ENCODE measurements at places on chromosomes 3 and 15. TPM values are rescaled to one million over a fixed set of nuclear protein-coding genes. Genes with fewer than 3 reads are reported as not detected.

- H3K4me3 ChIP-seq: no peak overlapping the region
- H3K36me3 ChIP-seq: no peaks in the 10 kb centered on the region
- no peak for DNase-seq
- no peaks in the 10 kb centered on the region for H3K4me1 ChIP-seq
- H3K27ac ChIP-seq: no peak overlapping the region
Measured at GRCh38 chr3:176969506-176969905, 227.8 kb downstream of the TBL1XR1 start.

- H3K4me3 ChIP-seq: no peak overlapping the region
- no peaks in the 10 kb centered on the region for H3K36me3 ChIP-seq
- H3K27ac ChIP-seq: no peak overlapping the region
- DNase-seq: peak; percentile 70
- H3K4me1 ChIP-seq: peaks cover 5% of the 10 kb centered on the region
Measured at GRCh38 chr3:131795390-131796090, 239.3 kb downstream of the CPNE4 start.

The PTX3 gene
- total RNA-seq: 4.6 TPM

The LMLN gene
- 1.4 TPM for total RNA-seq

DNA sequence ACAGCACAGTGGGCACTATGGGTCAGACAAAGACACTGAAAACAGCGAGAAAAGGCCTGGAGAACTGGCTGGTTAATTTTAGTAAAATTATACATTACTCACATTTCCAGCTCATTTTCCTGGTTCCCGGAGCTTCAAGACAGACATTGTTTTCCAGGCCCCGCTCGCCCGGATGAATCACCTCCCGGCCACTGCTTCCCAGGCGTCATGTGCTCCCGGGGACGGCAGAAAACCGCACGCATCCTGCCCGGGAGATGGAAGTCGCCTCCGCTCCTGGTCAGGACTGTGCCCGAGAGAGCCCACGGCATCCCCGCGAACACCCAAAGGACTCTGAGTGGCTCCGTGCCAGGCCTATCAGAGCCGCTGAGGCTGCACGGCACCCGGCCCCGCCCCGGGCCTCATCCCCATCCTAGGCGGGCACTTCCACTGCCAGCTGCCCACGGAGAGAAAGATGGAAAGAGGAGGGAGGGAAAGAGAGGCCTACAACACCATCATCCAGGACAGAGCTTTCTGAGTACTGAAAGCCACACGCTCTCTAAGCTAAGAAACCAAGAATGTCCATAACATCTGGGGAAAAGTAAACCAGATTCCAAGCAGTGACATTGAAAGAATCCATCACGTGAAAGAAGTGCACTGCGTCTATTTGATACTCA is 75.1 kb downstream of the VGLL4 start:
- peak overlapping the region; percentile 85 for H3K27ac ChIP-seq
- peak; percentile 64 for DNase-seq
- H3K4me3 ChIP-seq: no peak overlapping the region
- H3K36me3 ChIP-seq: peaks cover 29% of the 10 kb centered on the region

- peak; percentile 69 for DNase-seq
- no peak overlapping the region for H3K27ac ChIP-seq
- H3K4me1 ChIP-seq: peaks cover 21% of the 10 kb centered on the region
- no peak overlapping the region for H3K4me3 ChIP-seq
Measured at GRCh38 chr15:88657326-88658069, 18.7 kb downstream of the ISG20 start.

DNA sequence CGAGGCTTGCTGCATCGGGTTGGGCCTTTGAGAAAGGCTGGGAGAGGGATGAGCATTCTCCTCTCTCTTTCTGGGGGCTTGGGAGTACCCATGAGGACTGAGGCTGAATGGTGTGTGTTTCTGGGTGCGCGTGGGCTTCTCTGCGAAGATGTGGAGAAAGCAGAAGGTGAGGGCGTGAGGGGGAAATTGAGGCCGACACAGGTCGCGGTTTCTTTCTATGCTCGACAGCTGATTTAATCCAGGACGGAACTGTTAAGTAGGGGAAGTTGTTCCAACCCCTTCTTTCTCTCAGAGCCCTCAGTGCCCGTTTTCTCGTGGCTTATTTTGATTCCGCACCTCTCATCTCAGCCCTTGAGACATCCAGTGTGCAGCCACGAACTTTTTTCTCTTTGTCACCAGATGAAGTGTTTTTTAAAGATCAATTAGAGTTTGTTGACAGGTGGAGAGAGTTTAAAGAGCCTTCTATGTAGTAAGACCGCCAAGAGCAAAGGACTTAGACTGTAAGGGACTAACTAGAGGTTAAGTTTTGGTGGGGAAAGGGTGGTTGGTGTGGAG is 711 bp downstream of the STARD9 start:
- no peak for DNase-seq
- H3K36me3 ChIP-seq: no peaks in the 10 kb centered on the region
- H3K27me3 ChIP-seq: no peaks in the 10 kb centered on the region

The DGKG gene
- total RNA-seq: 13.4 TPM

- no peak overlapping the region for H3K4me3 ChIP-seq
- no peak overlapping the region for H3K27ac ChIP-seq
- DNase-seq: no peak
- H3K4me1 ChIP-seq: no peaks in the 10 kb centered on the region
Measured at GRCh38 chr3:38370861-38371260, 24.3 kb downstream of the XYLB start.

The PCSK6 gene
- total RNA-seq: 2.9 TPM

The ARL6IP5 gene
- total RNA-seq: 74.2 TPM

The COL7A1 gene
- 1.8 TPM for total RNA-seq

DNA sequence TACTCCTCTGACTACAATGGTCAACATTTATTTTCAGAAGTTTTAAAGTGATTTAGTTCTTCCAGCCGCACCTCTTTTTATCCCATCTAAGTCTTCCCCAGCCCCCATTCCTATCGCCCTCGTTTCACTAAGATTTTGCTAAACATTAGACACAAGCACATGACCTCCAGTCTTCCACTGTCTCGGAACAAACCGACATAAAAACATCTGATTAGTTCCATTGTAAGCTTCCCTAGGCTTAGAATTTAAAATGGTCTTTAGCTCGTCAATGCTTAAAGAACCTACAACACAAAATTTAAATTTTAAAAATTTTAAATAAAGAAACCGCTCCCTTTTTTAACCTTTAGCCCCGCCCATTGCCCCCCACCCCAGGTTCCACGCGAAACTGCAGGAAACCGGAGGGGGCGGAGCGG is 284 bp upstream of the TSC22D2 start:
- H3K4me1 ChIP-seq: peaks cover 24% of the 10 kb centered on the region
- no peaks in the 10 kb centered on the region for H3K36me3 ChIP-seq
- no peak for DNase-seq

GRCh38 chr3:3771567-3771966 is 27.7 kb upstream of the LRRN1 start:
- DNase-seq: peak; percentile 58
- no peaks in the 10 kb centered on the region for H3K4me1 ChIP-seq
- H3K27ac ChIP-seq: no peak overlapping the region
- peaks cover 9% of the 10 kb centered on the region for H3K36me3 ChIP-seq

- DNase-seq: no peak
- no peaks in the 10 kb centered on the region for H3K36me3 ChIP-seq
- no peaks in the 10 kb centered on the region for H3K4me1 ChIP-seq
- no peaks in the 10 kb centered on the region for H3K27me3 ChIP-seq
- H3K4me3 ChIP-seq: no peak overlapping the region
- H3K27ac ChIP-seq: no peak overlapping the region
Measured at GRCh38 chr3:131705099-131705498, 202.3 kb upstream of the MRPL3 start.

GRCh38 chr3:147159141-147159540 is 247.2 kb downstream of the ZIC4 start:
- no peak overlapping the region for H3K4me3 ChIP-seq
- H3K27ac ChIP-seq: no peak overlapping the region
- no peaks in the 10 kb centered on the region for H3K27me3 ChIP-seq
- DNase-seq: no peak
- no peaks in the 10 kb centered on the region for H3K4me1 ChIP-seq

DNA sequence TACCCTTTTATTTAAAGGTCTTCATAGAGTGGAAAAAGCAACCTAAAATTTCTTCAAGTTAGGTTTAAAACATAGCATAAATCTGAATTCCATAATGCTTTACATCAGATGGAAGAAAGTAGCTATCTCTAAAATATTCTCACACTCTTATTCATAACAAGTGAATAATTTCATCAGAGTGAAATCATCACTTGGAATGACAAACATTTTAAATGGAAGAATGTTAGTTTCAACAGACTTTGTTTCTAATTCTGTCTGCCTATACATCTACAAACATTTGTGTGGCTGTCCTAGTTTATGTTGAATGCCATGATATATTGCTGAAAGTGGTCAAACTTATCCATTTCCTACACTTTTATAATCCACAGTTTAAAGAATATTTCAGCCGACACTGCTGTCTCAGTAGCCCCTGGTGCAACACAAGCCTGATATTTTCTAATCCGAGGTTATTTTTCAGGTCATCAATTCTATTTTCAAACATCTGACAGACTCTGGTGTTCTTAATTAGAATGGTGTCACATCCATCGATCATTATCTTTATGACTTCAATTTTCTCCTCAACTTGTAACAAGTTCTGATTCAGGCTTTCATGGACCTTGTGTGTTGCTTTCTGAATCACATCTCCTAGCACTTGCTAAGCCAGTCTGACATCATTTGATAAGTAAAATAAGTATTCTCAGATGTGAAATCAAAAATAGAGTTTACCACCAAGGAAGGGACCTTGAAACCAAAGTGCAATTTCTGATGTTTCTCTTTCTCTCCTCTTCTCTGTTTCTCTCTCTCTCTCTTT is 17.1 kb upstream of the CNTN3 start:
- no peak overlapping the region for H3K4me3 ChIP-seq
- no peaks in the 10 kb centered on the region for H3K36me3 ChIP-seq
- H3K27ac ChIP-seq: no peak overlapping the region
- no peaks in the 10 kb centered on the region for H3K4me1 ChIP-seq
- H3K27me3 ChIP-seq: no peaks in the 10 kb centered on the region

- H3K4me3 ChIP-seq: peak within 1 kb of the TSS; percentile 81
- H3K36me3 ChIP-seq: no peaks in the 10 kb centered on the region
- H3K27me3 ChIP-seq: no peaks in the 10 kb centered on the region
- DNase-seq: peak; percentile 64
Measured at GRCh38 chr3:13420045-13420830, at the start of gene NUP210. TSS of gene NUP210 (minus strand) at chr3:13420322. CDS start at chr3:13420226, 96 bp downstream.

DNA sequence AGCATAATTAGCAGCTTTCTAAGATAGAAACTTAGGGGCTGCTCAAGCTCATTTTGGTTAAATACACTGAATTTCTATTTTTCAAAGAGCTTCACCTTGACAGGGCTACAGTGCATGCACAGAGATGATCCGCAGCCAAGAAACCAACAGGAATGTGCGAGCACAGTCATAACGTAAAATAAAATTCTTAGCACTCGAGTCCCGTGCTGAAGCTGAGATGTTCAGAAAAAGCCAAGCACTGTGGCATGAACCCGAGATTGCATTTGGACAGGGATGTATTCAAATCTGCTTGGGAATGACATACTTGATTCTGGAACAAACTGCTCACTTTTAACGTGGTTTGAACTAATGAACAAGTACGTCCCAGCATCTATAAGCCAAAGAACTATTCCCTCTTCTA is 340.3 kb downstream of the FOXP1 start:
- H3K4me3 ChIP-seq: peak overlapping the region; percentile 29
- H3K4me1 ChIP-seq: peaks cover 72% of the 10 kb centered on the region
- no peak for DNase-seq

GRCh38 chr3:160008961-160009360 is 20.3 kb downstream of the IL12A start:
- H3K27ac ChIP-seq: no peak overlapping the region
- H3K4me3 ChIP-seq: no peak overlapping the region
- no peaks in the 10 kb centered on the region for H3K4me1 ChIP-seq
- H3K36me3 ChIP-seq: no peaks in the 10 kb centered on the region
- no peaks in the 10 kb centered on the region for H3K27me3 ChIP-seq
- DNase-seq: no peak

DNA sequence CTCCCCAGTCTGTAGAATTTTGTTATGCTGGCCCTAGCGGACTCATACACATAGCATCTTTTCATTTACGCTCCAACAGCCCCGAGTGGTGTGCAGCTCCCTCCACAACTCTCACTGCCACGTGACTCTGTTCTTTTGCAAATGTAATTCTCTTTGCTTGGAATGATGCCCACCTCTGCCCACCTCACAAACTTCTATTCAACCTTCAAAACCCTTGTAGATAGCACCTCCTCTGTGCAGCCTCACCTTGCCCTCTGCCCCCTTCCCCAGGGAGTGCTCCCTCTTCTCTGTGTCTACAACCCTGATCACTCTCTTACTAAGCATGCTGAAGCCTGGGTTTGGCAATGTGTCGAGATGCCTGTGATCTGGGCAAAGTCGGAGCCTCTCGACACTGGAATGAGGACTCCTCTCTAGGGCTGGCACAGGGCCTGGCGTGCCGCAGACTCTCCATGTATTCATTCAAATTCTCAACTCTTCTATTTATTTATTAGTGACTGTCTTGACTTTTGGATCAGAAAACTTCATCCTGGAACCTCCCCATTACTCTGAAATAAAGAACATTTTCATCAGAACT is 73.5 kb downstream of the MGLL start:
- peaks cover 54% of the 10 kb centered on the region for H3K4me1 ChIP-seq
- no peak overlapping the region for H3K4me3 ChIP-seq
- H3K36me3 ChIP-seq: no peaks in the 10 kb centered on the region
- no peaks in the 10 kb centered on the region for H3K27me3 ChIP-seq
- DNase-seq: no peak

GRCh38 chr3:168951884-168952283 is 711.6 kb downstream of the MECOM start:
- no peak overlapping the region for H3K27ac ChIP-seq
- no peak for DNase-seq
- no peaks in the 10 kb centered on the region for H3K27me3 ChIP-seq
- H3K4me3 ChIP-seq: no peak overlapping the region

- no peak for DNase-seq
- H3K27ac ChIP-seq: no peak overlapping the region
- H3K4me3 ChIP-seq: no peak overlapping the region
- no peaks in the 10 kb centered on the region for H3K4me1 ChIP-seq
- H3K27me3 ChIP-seq: no peaks in the 10 kb centered on the region
Measured at GRCh38 chr3:37626736-37627565, 234.7 kb upstream of the CTDSPL start.

The SAMMSON gene
- 2.6 TPM for total RNA-seq

The SLC22A14 gene
- total RNA-seq: not detected

- no peak for DNase-seq
- H3K4me3 ChIP-seq: no peak overlapping the region
- peaks cover 11% of the 10 kb centered on the region for H3K36me3 ChIP-seq
Measured at GRCh38 chr3:194673761-194674160, 1.8 kb upstream of the LSG1 start.

- H3K4me3 ChIP-seq: no peak overlapping the region
- no peaks in the 10 kb centered on the region for H3K36me3 ChIP-seq
- H3K27ac ChIP-seq: no peak overlapping the region
Measured at GRCh38 chr3:117566926-117567325, 857.3 kb downstream of the TUSC7 start.

DNA sequence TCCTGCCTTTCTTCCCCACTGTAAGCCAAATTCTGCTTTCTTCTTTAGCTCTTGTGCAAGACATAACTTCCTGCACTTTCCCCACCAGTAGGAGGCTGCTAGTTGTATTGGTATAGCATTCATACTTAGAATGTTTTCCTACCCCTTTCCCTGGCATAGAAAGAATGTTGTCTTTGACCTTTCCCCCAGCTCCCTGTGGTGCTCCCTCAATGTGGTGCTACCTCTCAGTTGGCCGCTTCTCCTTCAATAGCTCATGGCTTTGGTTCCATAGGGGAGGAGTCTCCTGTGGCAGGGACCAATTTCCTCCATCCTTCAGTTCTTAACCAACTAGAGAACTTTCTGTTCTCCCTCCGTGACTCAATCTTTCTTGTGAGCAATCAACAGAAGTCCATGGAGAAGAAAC is 67.5 kb upstream of the AKAP13 start:
- H3K27ac ChIP-seq: no peak overlapping the region
- no peaks in the 10 kb centered on the region for H3K27me3 ChIP-seq
- no peaks in the 10 kb centered on the region for H3K36me3 ChIP-seq
- no peaks in the 10 kb centered on the region for H3K4me1 ChIP-seq
